ENCODE measurements at places on chromosomes 13 and 19.

- no peak for DNase-seq
Observed at GRCh38 chr13:72696579-72696978, 30.9 kb downstream of the MZT1 start.

- DNase-seq, result no peak
Observed at GRCh38 chr13:30502237-30502636, 36.5 kb upstream of the HMGB1 start.

GRCh38 chr13:41178040-41178439, 16.3 kb downstream of the KBTBD7 start:
- no peak for DNase-seq

GRCh38 chr19:16375157-16375935, 50.7 kb downstream of the KLF2 start:
- no peak for DNase-seq

- no peak for DNase-seq
Observed at GRCh38 chr13:24275041-24275440, 34.3 kb upstream of the C1QTNF9 start.

DNA sequence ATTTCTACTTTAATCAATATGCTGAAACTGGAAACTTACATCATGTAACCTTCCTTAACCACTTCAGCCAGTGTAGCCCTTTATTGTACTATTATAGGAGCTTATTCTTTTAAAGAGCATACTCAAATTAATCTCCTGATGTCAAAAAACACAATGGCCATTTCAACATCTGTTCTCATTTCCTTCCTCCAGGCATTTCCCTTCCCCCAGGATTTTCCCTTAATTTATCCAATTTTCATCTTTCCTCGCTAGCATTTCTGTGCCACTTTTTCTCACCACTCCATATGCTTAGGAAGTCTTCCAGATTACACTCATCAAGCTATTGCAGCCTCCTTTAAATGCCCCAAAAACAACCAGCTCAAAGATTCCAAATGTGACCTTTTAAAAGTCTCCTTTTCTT, 265.0 kb downstream of the PCDH9 start:
- no peak for DNase-seq
